ENCODE measurements at places on chromosomes 1 and 21. TPM values are rescaled to one million over a fixed set of nuclear protein-coding genes. Genes with fewer than 3 reads are reported as not detected.

GRCh38 chr1:153773096-153773921, 1.9 kb upstream of the SLC27A3 start:
- no peak for DNase-seq

DNA sequence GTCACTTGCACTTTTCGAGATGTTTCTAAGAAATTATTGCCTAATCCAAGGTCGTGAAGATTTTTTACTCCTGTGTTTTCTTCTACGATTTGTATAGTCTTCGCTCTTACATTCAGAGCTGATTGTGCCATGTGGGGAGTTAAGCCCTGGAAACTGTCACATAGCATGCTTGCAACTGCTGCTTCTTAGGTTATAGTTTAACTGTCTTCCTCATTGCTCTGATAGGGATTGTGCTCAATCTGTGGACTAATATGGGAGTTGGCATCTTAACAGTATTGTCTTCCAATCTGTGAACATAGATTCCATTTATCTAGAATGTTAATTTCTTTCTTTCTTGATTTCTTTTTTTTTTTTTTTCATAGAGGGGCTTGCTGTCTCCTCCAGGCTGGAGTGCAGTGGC, 34.8 kb upstream of the CAMTA1 start:
- DNase-seq: no peak

DNA sequence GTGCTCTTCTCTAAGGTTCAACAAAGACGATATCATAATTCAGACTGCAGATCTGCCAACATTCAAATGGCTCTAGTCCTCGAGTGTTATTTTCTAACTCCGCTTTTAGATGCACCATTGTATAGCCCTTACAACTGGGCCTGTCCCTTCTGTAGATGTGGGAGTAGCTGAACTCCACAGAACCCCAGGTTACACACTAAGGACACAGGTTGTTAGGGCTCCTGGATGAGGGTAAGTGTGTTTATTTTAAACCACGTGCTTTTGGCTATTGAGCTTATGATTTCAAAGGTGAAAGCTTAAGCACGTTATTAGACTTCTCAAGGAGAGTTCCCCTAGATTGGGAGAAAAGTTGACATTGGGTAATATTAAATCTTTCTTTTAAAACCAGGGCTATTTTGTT, 64.7 kb downstream of the MPZL1 start:
- DNase-seq: no peak

The NTMT2 gene
- total RNA-seq: not detected

The OR2G2 gene
- total RNA-seq: not detected

DNA sequence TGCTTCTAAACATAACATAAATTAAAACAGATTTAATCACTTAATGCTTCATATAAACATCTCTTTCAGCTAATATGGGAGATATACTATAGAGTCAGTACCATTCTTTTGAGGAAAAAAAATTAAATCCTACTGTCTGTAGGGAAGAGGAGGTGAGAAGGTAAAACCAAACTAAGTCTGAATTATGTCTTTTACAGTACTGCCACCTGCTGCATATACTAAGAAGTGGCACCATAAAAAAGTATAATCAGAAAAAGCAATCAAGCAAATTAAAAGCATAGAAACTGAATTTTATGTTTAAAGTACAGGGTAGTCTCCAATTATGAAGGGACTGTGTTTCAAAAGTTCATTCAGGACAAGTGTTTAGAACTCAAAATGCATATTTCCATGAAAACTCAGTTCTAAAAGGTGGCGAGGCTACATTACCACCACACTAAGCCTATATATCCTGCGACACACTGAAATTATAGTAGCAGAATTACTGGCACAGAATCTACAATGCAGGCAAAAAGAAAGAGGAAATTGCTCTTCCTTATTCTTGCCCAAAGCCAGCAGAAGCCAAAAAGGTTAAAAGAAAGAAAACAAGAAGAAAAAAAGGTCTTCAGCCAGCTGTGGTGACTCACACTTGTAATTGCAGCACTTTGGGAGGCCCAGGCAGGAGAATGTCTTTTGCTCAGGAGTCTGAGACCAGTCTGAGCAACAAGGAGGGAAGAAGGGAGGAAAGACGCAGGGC, 9.0 kb downstream of the NSL1 start:
- DNase-seq: no peak

The SPRR2B gene
- total RNA-seq: not detected

DNA sequence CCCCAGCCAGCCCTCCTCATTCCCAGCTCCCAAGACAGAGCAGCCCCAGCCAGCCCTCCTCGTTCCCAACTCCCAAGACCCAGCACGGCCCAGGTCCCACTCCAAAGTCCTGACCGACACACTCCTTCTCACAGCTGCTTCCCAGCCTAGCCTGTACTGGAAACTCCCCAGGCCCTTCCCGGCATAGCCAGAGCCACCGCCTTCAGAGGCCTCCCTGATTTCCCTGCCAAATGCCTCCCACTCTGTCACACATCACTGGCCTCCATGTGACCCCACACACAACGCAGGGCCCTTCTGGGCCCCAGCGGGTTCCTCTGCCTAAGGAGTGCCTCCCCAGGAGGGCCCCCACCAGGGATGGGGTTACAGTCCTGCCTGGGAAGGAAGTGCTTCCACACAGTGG, 2.8 kb downstream of the UBE2J2 start:
- no peak for DNase-seq

The HP1BP3 gene
- total RNA-seq: 212 TPM

DNA sequence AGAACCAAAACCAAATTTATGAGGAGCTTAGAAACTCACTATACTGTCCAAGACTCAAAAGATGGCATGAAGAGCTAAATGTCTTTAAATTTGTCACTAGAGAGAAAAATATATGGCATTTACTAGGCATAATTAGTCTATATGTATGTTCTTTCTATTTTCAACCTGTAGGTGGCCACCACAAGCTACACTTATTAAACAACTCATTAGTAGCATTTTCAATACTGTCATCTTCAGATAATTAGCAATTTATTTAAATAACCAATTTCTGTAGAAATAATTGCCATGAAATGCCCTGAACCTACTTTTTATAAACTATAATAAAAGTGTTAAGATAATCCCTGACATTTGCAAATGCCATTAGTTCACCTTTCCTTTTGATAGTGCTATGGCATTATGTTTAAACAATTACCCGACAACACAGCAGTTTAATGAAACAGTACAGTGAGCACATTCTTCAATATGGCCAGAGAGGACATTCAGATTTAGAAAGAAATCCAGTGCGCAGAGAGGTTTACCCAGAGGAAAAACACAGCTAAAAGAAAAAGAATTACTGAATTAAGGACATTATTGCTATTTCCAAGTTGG, 522.5 kb downstream of the PTBP2 start:
- DNase-seq: no peak

GRCh38 chr1:197774466-197775281, 606 bp downstream of the DENND1B start:
- DNase-seq: peak; percentile 18

The HES3 gene
- not detected for total RNA-seq
